ENCODE measurements at places on chromosomes 5 and 9.

DNA sequence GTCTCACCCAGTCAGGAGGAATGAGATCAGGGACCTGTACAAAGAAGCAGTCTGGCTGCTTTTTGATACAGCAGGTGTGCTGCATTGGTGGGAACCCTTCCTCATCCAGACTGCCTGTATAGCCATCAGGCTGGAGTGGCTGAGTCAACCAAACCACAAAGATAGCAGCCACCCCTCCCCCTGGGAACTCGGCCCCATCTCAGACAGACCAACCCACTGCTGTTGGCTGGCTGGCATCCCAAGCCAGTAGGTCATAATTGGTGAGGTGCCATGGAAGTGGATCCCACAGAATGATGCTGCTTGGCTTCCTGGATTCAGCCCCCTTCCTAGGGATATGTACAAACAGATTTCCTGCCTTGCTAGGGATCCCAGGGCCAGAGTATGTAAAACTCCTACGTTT is 60.9 kb downstream of the YTHDC2 start:
- no peak for DNase-seq

GRCh38 chr5:179680014-179680779 is 637 bp downstream of the CBY3 start:
- DNase-seq = no peak

DNA sequence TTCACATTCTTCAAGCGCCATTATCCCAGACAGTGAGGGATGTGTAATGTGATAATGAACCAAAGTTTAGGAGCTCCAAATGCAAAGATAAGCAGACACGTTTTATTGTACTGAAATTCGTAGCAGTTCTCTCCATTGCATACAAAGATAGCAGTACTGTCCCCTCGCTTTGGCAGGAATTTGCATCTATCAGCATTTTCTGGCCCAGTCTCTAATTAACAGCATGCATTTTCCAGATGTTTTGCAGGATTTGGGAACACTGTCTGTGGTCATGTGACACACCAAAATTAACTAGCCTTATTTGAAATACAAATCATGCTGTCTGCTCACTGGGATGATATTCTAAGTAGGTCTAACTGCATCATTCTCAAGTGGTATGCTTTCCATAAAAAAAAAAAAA is 235.9 kb upstream of the TRPM3 start:
- DNase-seq = no peak

DNA sequence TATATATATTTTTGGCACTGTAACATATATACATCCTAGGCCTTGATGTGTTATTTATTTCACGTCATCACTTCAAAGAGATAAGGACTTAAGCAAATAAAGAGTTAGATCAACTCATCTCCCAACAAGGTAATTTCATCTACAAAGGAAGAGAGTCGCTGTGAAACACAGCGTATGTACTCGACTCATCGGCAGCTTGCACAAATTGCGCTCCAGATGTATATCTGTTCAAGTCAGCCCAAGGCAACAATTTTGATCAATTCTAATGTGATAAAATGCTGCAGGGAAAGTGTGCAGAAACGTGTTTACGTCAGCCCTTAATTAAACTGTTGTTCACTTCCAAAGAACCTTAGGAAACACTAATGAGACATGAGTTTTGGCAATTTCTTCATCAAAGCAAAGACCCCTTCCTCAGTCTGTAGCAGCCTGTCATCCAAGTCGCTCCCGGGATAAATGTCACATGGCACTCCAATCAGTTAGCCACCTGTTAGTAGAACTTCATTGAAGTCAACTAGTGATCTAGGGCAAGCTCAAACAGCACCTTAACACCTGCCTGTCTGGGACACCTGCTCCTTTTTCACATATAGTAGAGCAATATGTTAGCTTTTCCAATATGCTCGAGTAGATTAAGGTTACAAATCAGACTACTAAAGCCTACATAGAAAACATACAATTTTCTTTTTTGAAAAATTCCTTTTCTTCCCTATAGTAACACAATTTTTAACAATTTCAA is 182.4 kb downstream of the NFIB start:
- DNase-seq = peak; percentile 47

- DNase-seq = no peak
Observed at GRCh38 chr5:153459051-153459743, 31.3 kb upstream of the GRIA1 start.

GRCh38 chr5:151127926-151128325 is 29.7 kb downstream of the ANXA6 start:
- DNase-seq = no peak

DNA sequence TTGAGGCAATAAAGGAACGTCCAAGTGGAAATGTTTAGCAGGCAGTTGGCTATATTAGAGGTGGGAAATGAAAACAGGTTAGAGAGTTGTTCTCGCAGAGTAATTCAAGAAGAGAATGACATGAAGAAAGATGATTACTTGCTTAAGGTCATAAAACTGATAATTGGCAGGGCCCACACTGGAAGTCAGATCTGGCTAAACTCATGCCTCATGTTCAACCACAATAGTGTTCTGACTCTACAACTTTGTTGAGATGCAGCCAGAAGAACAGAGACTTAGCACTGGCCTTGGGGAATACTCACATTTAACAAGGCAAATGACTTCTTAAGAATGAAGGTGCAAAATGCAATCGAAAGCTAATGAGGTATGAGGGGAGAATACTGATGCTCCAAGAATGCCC is 27.2 kb upstream of the TNFSF8 start:
- no peak for DNase-seq

- no peak for DNase-seq
Observed at GRCh38 chr5:85170183-85170582, 785.5 kb upstream of the EDIL3 start.

- no peak for DNase-seq
Observed at GRCh38 chr9:2677915-2678889, 39.1 kb upstream of the KCNV2 start.

GRCh38 chr5:172380987-172381643 is 73.2 kb downstream of the SH3PXD2B start:
- peak; percentile 44 for DNase-seq

GRCh38 chr9:79220251-79220650 is 351.5 kb upstream of the TLE4 start:
- DNase-seq = no peak

- DNase-seq = no peak
Observed at GRCh38 chr9:35577486-35577885, 27.6 kb upstream of the TESK1 start.

Data from SHP77 (cell line).